ENCODE measurements at places on chromosomes 5 and 9.

DNA sequence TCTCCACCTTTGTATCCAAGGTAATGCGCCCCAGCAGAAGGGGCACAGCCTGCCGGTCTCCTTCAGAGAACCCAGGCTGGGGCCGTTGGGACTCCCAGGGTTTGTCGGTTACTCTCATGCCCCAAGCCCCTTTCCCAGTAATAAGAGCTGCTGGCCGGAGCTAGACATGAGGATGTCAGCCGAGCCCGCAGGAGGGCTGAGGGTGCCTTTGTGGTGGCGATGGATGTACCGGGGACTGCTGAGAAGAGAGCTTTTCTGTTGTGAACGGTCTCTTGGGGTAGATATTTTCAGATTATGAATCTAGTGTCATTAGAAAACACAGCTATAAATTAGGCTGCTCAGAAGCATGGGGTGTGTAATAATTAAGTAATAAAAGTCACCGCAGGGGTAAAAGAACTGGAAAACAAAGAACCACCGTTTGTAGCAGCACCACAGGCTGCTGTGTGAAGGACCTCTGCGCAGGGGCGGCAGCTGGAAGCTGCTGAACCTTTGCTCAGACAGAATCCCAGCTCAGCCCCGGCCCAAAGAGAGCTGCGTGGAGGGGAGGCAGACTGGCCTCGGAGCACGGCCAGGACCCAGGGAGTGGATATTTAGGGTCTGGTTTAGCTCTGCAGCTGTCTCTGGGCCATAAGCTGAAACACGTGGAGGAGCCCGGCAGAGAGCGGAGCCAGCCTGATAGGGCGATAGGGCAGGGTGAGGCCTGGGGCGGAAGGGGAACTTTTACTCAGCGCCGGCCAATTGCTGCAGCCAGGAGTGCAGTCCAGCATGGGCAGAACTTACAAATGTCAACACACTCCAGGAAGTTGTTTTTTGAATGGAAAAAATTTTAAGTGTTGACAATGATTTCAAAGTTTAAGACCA lies 50.5 kb upstream of the BARHL1 start:
- no peak for DNase-seq

DNA sequence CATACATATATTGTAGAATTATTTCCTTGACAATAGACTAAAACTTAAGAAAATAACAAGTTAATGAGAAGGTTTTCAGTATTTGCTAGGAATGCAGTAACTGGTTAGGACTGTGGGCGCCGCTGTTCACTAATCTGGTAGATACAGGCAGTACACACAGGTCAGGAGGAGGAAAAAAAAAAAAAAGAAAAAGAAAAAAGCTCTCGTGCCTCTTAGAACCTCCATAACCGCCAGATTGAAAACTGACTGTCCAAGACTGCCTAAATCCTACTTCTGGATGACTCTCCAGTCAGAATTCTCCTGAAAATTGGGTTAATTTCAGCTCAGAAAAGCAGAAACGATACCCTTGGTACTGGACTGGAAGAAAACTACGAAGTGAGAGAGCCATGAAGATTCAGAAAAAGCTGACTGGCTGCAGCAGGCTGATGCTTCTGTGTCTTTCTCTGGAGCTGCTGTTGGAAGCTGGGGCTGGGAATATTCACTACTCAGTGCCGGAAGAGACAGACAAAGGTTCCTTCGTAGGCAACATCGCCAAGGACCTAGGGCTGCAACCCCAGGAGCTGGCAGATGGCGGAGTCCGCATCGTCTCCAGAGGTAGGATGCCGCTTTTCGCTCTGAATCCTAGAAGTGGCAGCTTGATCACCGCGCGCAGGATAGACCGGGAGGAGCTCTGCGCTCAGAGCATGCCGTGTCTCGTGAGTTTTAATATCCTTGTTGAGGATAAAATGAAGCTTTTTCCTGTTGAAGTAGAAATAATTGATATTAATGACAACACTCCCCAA lies at the start of gene PCDHGA1:
PCDHGA1 (plus strand) TSS at position 216 of the 782 bp plus-strand sequence.
- no peak for DNase-seq

- DNase-seq: peak; percentile 72
Observed at GRCh38 chr5:132258102-132259068, 889 bp downstream of the PDLIM4 start.

- DNase-seq: no peak
Observed at GRCh38 chr5:148759101-148759500, 67.3 kb upstream of the ADRB2 start.

GRCh38 chr5:14945450-14945849 lies 73.9 kb upstream of the ANKH start:
- no peak for DNase-seq

- DNase-seq: no peak
Observed at GRCh38 chr9:91930475-91930874, 19.6 kb downstream of the ROR2 start.

GRCh38 chr5:68116868-68117411 lies 98.6 kb upstream of the PIK3R1 start:
- no peak for DNase-seq

Measured in suppressor macrophage treated with lipopolysaccharide for 4 hours (primary cell).